Left lung (tissue), 14 donors: ENCODE measurements at places on chromosomes 5 and 9.

- DNase-seq = no peak
These were observed 107.4 kb upstream of the IFNE start for GRCh38 chr9:21589344-21590056.

GRCh38 chr5:157548513-157549282, 26.9 kb downstream of the ADAM19 start:
- no peak for DNase-seq

DNA sequence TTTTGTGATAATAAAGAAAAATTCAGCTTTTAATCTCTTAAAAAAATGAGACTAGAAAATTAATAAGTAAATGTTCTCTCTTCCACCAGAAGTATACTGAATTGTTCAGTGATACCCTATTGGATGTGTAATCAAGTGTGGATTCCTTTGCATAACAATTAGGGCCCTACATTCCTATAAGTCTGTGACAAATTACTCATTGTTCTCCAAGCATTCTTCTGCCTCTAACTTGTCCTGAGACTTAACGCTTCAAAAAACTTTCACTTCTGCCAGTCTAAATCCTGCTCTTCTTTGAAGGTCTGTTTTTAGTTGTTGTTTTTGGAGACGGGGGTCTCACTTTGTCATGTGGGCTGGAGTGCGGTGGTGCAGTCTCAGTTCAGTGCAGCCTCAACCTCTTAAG, 9.2 kb upstream of the DDX46 start:
- DNase-seq = no peak

- no peak for DNase-seq
These were observed 18.1 kb downstream of the NR6A1 start for GRCh38 chr9:124752967-124753366.

- no peak for DNase-seq
These were observed 3.0 kb downstream of the SLC22A5 start for GRCh38 chr5:132372542-132372941.

DNA sequence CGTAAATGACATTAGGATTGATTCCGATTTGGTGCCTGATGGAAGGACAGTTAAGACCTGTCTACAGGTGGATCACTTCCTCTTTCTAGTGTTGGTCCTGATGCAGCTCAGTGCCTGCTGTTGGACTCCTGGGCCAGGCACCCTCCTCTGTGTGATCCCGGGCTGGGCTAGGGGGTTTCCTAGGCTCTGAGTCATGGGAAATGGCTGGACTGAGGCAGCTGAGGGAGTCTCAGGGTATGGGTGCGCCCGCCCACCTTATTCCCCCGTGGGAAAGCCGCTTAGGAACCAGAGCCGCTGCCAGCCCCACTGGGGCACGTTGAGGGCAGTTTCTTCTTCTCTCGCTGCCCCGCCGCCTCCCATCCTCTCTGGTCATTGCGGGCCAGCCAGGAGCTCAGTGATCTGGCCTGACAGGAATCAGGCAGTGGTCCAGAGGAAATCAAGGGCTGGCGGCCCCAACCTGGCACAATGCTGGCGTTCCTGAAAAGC, 12.9 kb downstream of the TCF7 start:
- DNase-seq = no peak

GRCh38 chr9:13705918-13706317, 426.4 kb upstream of the MPDZ start:
- DNase-seq = no peak

DNA sequence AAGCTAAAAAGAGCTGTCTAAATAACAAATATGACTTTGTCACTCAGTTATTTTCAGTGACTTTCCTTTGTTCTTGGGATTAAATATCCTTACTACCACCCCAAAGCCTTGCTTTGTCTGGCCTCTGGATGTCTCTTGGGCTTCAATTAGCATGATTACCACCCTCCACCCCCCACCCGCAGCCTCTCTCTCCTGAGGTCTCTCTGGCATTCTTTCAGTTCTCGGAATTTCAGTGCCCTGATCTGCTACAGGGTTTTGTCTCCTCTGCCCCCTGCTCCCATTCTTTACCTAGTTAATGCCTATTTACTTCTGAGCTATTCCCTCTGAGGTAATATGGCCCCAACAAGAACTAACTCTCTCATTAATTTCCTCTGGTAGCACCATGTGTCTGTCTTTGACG, 376.4 kb downstream of the DEPDC1B start:
- DNase-seq = no peak

GRCh38 chr5:67065696-67066095, 130.9 kb downstream of the CD180 start:
- no peak for DNase-seq

DNA sequence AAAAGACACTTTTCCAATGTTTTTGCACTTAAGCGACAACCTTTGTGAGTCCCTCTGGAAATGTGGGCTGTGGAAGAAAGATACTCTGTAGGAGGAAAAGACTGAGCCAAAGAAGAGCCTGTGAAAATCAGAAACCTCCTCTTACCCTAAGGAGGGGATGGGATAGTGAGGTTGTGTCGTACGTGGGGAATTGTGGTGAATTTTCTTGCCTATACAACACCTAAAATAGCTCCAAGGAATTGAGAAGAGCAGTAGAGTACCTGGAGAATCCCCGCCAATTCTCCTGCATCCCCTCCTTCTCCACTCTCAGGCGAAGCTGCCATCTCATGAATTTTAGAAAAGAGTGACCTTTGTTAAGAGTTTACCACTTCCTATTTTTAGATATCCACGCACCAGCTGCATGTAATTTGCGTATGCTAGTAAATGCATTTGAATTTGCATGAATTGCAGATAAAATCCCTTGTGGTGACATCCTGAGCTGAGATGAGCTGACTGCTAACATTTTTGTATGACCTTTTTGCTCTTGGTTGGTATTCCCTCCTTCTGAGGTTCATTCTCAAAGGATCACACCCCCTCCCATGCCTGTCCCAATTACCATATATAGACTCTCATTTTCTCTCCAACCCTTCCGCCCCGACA, 147.2 kb downstream of the PCSK5 start:
- DNase-seq = no peak

DNA sequence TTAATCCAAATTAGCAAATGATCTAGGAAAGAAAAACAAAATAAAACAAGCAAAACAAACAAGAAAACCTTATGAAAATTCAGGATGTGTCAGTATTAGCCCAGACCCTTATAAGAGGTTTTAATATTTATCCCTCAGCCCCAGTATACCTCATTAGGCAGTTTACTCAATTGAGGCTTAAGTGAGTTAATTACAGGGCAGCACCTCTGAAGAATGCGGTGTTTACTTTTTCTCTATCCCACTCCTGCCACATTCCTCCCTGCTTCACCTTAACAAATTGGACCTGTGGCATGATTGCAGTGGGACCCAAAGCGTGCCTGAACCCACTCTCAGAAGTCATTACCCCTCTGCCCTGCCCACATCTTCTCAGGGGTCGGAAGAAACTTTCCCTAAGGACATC, 67.1 kb downstream of the SIL1 start:
- no peak for DNase-seq

GRCh38 chr5:31148959-31149475, 44.5 kb upstream of the CDH6 start:
- no peak for DNase-seq

- DNase-seq = no peak
These were observed 70.7 kb downstream of the PDE6A start for GRCh38 chr5:149873896-149874295.

DNA sequence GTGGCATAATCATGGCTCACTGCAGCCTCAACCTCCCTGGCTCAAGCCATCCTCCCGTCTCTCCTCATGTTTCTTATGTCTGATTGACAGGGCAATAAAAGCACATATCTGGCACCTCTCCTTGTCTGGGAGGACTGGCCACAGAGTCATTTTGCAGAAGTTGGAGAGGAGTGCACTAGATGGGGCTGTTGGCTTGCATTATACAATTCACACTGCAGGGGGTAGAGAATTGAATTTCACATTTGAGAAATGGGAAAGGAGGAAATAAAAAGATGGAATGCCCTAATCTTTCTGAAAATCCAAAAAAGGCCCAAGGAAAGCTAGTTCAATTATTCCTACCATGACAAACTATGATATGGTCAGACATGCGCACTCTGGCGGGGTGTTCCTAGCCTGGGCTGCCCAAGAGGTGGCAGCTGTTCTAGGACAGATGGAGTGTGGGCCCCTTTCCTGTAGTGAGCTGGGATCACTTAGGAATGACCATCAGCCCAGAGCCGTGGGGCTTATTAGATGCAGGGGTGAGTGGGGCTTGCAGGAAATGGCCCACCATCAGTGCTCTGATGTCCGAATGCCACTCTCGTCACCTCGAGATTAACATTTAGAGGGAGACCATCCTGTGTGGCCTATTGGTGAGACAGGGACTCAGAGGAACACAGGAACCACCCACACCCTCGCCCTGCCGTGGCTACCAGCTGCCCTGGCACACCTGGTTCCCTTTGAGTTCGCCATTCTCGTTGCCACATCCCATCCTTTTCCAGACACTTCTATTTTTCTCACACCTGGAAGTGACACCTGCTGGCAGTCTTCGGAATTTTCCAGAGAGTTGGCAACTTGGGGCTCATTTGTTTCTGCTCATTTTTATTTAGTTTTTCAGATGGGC, 21.8 kb upstream of the ANKRD18A start:
- no peak for DNase-seq

GRCh38 chr9:36037549-36038122, 923 bp downstream of the RECK start:
- DNase-seq = no peak

- no peak for DNase-seq
These were observed 226.4 kb downstream of the TRIM32 start for GRCh38 chr9:116913536-116913935.

GRCh38 chr5:39767916-39768315, 343.1 kb upstream of the DAB2 start:
- no peak for DNase-seq

GRCh38 chr5:142874540-142874939, 104.4 kb downstream of the ARHGAP26 start:
- DNase-seq = peak; percentile 84

DNA sequence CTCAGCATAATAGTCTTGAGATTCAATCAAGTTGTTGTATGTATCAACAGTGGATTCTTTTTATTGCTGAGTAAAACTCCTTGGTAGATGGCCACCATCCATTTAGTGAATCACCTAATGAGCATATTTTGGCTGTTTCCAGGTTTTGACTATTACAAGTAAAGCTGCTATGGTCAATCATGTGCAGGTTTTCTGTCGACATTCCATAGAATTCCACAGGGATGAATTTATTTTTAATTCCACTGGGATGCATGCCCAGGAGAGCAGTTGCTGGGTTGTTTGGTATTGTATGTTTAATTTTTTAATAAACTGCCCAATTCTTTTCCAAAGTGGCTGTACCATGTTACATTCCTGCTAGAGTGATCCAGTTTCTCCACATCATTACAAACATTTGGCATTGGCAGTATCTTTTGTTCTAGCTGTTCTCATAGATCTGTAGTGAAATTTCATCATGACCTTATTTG, 10.5 kb upstream of the S1PR3 start:
- DNase-seq = no peak

- DNase-seq = no peak
These were observed 374.1 kb downstream of the PLK2 start for GRCh38 chr5:58085800-58086199.

- no peak for DNase-seq
These were observed 90.2 kb downstream of the HACD4 start for GRCh38 chr9:20941174-20941690.

DNA sequence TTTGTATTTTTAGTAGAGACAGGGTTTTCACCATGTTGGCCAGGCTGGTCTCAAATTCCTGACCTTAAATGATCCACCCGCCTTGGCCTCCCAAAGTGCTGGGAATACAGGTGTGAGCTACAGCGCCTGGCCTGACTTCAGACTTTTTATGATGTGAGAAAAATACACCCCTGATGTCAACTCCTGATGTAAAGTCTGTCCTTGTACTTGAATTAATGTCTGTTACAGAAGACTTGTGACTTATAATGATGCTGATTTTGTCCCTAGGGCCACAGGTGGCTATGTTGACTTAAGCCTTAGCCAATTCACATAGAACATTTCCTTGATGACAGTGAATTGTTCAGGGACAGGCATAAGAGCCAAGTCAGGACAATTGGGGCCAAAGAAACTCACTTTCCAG, 42.5 kb upstream of the MELK start:
- DNase-seq = no peak

DNA sequence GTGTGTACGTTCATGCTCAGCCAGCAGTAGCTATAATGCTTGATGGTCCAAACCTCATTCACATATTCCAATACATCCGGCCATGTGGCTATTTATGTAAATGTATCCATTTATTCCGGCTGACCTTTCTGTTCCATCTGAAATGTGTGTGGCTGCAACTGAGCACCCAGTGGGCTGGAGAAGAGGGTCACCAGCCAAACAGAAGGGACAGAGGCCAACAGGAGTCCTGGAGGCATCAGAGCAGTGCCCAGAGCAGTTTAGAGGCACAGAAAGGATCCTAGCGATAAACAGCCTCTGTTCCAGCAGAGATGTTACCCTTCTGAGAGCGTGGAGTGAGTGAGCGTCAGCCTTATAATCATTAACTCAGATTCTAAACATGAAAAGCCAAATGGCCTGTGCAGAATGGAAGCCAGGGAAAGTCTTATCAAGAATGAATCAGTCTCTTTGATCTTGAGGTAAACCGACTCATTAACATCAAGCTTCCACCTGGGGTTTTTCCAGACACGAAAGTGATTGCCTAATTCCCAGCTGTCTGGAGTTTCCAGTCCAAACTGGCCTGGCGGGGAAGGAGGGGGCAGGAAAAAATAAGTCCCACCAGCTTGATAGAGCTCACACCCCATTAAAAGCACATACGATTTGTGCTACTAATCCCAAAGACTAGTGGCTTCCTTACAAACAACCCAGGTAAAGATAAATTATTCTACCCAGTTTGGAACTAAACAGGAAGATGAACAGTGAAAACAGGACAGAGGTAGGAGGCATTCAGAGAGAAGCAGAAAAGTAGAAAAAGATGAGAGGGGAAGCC, 55.7 kb downstream of the SUSD1 start:
- DNase-seq = peak; percentile 51

GRCh38 chr5:77924081-77924480, 147.9 kb upstream of the TBCA start:
- DNase-seq = no peak

- no peak for DNase-seq
These were observed 2017.7 kb upstream of the CDH6 start for GRCh38 chr5:29175774-29176173.

DNA sequence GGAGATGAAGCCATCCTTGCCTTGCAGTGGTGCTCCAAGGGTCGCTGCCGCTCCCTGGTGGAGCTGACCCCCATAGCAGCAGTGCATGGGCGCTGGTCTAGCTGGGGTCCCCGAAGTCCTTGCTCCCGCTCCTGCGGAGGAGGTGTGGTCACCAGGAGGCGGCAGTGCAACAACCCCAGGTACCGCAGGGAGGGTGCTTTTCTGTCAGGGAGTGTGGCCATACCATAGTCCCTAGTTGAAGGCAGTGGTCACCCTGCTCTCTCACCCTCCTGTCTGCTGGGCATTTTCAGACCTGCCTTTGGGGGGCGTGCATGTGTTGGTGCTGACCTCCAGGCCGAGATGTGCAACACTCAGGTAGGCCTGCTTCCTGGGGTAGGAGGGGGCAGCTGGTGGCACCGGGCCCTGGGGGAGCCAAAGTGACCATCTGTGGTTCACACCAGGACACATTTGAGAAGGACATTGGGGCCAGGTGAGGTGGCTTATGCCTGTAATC, 11.2 kb downstream of the ADAMTS13 start:
- no peak for DNase-seq

- no peak for DNase-seq
These were observed 103.1 kb upstream of the CYLC2 start for GRCh38 chr9:102892025-102892424.

GRCh38 chr9:120336021-120336752, 243.8 kb downstream of the CDK5RAP2 start:
- no peak for DNase-seq

- peak; percentile 43 for DNase-seq
These were observed 92.0 kb downstream of the SV2C start for GRCh38 chr5:76175051-76175666.
